ENCODE measurements at places on chromosomes 1 and 21.

DNA sequence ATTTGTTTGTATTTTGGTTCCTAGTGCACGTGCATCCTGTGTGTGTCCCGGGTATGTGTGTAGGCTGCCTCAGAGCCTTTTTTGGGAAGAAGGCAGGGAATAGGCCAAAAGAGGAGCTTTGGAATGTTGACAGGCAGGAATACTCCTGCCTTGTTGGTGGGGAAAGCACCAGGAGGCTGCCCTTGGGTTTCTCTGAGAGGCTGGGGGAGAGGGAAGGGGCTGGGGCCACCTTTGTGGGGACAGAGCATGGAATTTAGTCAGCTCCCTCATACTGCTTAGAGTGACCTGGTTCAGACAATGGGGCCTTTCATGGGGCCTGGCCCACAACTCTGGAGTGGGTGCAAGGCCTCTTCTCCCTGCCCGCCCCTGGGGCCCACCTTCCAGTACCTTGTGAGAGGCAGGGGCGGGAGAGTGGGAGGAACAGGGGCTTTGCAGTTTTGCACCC lies 31.3 kb downstream of the ACOT11 start:
- DNase-seq = no peak

DNA sequence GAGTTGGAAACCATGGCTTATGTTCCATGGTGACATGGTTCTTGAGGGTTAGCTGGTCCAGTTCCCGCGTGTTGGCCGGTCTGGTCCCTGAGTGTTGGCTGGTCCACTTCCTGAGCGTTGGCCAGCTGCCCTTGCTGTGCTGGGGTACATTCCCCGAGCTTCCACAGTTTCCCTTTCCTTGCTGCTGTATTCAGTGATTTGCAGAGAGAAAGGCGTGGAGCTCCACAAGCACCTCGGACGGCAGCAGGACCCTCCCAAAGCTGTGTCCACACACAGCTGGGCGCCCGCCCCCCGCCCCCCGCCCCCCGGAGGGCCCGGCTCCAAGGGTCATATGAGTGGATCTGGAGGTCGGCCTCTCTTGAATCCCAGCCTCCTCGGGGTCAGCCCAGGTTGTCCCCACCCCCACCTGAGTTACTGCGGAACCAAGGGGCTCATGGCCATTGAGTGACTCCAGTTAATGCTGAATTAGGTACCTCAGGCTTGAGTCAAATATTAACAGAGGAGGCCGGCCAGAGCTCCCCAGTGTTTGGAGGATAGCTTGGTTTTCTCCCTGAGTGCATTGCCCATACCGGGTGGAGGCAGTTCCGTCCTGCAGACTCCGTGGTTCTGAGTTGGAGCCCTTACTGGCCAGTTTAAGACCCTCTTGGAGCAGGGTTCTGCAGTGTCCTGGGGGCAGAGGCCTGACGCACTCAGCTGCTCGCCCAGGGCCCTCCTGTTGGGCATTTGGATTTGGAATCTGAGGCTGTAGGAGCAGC lies 18.4 kb downstream of the COL18A1 start:
- DNase-seq = no peak

- DNase-seq = no peak
Observed at GRCh38 chr21:14076143-14076806, 134.5 kb downstream of the LIPI start.

DNA sequence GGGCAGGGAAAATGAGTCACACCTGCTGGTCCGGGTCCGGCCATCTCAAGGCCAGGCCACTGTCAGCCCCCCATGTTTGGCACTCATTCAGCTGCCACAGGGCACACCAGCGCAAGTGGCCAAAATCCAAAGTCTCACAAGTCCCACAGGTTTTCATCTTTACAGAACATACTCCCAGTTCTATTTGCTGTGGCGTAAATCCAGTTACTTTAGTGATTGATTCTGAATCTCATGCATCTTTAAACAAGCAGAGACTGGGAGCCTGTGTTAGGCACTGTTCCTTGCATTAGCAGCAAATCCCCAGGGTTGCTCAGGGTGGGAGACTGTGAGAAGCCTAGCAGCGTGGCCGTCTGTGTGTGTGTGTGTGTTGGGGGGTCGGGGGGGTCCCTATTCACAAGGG lies 1.1 kb upstream of the SLC2A5 start:
- no peak for DNase-seq

GRCh38 chr1:193919827-193920226 lies 733.4 kb upstream of the B3GALT2 start:
- DNase-seq = no peak

DNA sequence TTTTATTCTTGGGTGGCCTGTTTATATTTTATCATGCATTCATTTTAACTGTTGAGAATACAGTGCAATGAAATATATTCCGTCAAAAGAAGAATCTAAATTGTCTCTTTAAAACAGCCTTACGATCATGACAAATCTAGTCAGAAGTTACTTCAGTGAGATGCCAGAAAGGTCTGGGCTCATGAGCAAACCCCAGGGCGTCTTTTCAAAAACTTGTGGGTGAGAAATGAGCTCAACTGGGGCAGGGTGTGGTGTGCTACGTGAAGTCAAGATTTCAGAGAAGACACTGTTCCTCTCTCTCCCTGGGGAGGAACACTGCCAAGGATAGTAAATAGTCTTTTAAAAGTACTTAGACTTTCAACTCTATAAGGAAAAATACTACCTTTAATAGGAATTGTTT lies 13.4 kb upstream of the UAP1 start:
- DNase-seq = peak; percentile 30

DNA sequence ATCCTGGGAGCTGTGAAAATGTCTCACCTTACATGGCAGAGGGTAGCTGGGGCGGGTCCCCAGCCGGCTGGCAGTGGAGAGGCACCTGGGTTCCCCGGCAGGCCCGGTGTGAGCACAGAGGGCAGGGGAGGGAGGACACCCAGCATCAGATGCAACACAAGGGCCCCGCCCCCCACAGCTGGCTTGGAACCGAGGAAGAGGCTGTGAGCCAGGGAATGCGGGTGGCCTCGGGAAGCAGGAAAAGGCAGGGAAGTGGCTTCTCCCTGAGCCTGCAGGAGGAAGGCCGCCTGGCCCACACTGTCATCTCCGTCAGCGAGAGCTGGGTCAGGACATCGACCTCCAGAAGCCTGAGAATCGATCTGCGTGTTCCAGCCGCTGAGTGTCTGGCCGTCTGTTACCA lies 87.3 kb downstream of the SIK1 start:
- no peak for DNase-seq

DNA sequence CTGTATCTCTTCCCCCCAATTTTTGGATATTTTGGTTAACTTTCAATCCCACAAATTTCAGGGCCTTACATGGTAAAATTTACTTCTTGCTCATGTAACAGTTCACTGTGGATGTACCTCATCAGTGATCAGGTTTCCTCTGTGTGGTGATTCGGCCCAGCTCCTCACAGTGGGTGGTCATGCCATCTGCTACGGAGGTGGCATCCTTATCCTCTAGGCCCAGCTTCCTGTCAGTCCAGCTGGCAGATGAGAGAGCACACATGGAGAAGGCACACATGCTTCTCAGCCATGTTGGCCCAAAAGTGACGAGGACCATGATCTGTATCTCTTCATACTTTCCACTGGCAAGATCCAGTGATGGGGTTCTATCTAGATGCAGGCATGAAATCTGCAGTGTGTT lies 27.2 kb downstream of the PCBP3 start:
- DNase-seq = no peak

- DNase-seq = peak; percentile 15
Observed at GRCh38 chr1:239572183-239572582, 185.8 kb downstream of the CHRM3 start.

GRCh38 chr1:162397943-162398560 lies 13.9 kb downstream of the SH2D1B start:
- no peak for DNase-seq

GRCh38 chr1:9671377-9672140 lies 20.0 kb downstream of the PIK3CD start:
- no peak for DNase-seq

- DNase-seq = no peak
Observed at GRCh38 chr1:216047811-216048572, 375.3 kb downstream of the USH2A start.

DNA sequence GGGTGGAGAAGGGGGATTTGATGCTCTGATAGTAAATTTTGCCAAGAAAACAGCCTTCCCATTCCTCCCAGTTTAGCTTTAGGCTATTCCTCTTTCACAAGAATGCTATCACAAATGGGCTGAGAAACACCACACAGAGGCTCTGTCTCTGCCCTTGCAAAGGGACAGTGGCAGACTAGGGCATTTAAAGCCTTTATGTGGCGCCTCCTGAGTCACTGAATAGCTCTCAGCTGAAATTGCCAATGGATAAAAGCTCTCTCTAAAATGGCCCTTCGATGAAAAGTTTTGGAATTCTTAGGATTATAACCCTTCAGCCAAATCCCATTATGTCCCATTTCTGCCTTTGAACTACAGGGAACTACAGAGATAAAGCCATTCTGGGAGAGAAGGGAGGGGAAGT lies 1000.4 kb downstream of the ADGRL2 start:
- DNase-seq = no peak

DNA sequence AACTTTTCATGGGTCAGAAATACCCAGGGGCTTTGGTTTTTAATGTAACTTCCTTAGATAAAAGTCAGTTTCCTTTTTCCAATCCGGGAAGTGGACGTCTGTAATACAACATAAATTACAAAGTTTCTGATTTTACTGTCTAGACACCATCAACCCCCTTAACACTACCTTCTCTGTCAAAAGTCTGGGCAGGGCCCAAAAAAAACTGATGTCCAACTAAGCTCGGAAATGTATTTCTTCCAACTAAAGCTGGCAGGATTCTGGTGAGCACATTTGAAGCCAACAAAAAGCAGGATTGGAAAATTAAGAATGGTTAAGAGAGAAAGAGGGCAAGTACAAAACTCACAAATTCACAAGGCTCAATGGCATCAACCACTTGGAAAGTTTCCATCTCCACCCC lies 24.3 kb downstream of the DDAH1 start:
- no peak for DNase-seq

DNA sequence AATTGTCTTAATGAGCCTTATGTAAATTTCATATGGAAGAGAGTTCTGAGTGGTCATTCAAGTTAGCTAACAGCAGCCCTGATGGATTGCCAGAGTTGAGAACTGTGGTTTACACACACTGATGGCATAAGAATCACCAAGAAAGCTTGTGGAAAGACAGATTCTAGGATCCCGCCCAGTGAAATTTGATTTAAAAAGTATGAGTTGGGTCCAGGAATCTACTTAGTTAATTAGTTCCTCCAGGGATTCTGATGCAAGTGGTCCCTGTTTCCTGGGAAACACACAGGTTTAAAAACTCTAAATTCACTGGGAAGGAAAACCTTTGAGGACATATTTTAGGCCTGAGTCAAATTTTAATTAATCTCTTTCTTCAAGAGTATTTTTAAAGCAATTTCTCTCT lies 144.3 kb downstream of the NTPCR start:
- DNase-seq = no peak

DNA sequence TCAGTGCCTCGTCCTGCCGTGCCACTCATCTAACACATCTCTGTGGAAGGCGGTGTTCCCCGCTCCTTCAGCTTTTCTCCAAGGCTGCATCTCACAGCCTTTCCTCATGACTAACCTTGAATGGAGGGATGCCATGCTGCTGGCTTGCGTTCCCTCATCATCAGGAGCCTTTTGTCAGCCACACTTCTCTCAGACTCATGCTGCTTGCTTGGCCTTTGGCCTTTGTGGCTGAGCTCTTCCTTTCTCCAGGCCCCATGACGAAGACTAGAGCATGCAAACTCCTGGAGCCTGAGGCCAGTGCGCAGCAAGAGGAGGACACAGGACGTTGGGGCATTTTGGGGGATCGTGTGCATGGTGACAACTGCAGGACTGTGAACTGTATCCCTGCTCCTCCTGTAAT lies 70.8 kb downstream of the SYT2 start:
- DNase-seq = no peak

DNA sequence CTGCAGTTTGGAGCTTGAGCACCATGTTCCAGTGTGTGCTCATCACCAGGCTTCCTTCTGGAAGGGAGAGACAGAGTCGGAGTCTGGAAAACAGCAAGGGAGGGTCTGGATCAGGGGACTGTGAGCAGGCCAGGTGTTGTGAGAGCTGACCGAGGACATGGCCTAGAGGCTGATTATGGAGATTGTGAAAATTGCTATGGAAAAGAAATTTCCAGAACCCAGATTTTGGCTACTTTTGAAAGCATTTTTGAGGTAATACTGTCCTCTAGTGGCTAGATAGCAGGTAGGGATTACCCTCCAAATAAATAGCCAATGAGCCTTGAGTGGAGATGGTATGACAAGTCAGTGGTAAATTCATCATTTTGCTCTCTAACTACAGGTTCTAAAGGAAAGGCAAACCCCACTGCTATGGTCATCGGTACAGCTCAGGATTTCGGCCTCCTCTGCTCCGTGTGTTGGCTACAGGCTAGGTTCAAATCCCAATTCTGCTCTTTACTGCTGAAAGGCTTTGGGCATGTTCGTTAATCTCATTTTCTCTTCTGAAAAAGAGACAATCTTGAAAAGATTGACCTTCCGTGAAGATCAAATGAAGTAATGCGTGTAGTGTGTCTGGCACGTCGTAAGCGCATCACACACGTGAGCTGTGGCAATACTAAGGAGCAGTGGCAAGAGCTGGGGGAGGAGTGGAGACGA lies 1.0 kb upstream of the HAO2 start:
- peak; percentile 8 for DNase-seq

DNA sequence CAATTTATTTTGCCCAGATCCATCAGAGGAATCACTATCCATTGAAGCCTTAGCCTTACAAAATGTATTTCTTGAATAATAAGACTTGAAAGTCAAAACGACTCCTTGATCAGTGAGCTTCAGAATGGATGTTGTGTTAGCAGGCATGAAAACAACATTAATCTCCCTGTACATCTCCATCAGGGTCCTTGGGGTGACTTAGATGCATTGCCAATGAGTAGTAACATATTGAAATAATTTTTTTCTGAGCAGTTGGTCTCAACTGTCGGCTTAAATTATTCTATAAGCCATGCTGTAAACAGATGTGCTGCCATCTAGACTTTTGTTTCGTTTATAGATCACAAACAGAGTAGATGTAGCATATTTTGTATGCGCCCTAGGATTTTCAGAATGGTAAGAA lies 482.0 kb downstream of the AMY1C start:
- DNase-seq = no peak

DNA sequence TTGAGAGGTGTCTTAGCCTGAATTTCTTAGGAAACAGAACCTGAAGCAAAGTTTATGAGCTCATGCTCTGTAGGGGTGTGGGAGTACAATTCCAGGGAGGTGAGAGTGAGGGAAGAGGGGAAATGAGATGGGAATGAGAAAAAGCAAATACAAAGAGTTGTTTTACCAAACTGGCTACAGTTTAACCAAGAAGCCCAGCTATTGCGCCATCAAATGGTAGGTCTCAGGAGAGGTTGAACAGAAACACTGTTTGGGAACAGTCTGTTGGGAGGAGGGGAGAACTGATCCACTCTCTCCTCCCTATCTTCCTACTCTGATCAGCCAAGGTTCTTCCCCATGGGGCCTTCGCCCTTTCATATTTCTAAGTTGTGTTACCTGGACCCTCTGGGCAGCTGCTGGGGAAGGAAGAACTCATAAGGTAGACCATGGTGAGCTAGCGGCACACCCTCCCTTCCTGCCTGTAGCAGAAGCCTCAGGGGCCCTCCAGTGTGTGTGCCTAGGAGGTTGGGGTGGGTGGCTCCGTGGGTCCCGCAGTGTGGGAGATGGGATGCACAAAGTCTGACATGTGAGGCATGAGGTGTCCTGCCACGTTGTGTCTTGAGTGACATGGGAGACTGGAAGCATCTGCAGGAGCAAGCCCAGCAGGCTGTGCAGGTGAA lies 120.5 kb downstream of the UCK2 start:
- no peak for DNase-seq

- no peak for DNase-seq
Observed at GRCh38 chr1:155042789-155043188, 8.3 kb upstream of the ADAM15 start.
